Naive thymus-derived CD8-positive, alpha-beta T cell (primary cell): ENCODE measurements at places on chromosomes 2 and 18. TPM values are rescaled to one million over a fixed set of nuclear protein-coding genes. Genes with fewer than 3 reads are reported as not detected.

TIGD1 gene
- 10.0 TPM for polyA plus RNA-seq

FHL2 gene
- 2.0 TPM for polyA plus RNA-seq

TFCP2L1 gene
- not detected for polyA plus RNA-seq

DLX1 gene
- not detected for polyA plus RNA-seq

SLC30A3 gene
- polyA plus RNA-seq = not detected

TDRD15 gene
- polyA plus RNA-seq = not detected

SLC39A6 gene
- polyA plus RNA-seq = 23.0 TPM

RND3 gene
- not detected for polyA plus RNA-seq

ERMN gene
- polyA plus RNA-seq = 0.09 TPM

EDAR gene
- polyA plus RNA-seq = 5.4 TPM

LRP2 gene
- polyA plus RNA-seq = not detected

WNT6 gene
- polyA plus RNA-seq = 0.08 TPM

VWC2L gene
- polyA plus RNA-seq = not detected

MDH1B gene
- 0.16 TPM for polyA plus RNA-seq

PLGLB1 gene
- polyA plus RNA-seq = 0.37 TPM

PLCL1 gene
- 4.8 TPM for polyA plus RNA-seq

ACOXL gene
- not detected for polyA plus RNA-seq

SOWAHC gene
- polyA plus RNA-seq = not detected

BCL11A gene
- polyA plus RNA-seq = 1.3 TPM
